ENCODE measurements at places on chromosomes 4 and X.

GRCh38 chrX:47992669-47993068 is 11.1 kb downstream of the ZNF182 start:
- DNase-seq = no peak

GRCh38 chr4:17029964-17030363 is 131.5 kb upstream of the LDB2 start:
- DNase-seq = no peak

DNA sequence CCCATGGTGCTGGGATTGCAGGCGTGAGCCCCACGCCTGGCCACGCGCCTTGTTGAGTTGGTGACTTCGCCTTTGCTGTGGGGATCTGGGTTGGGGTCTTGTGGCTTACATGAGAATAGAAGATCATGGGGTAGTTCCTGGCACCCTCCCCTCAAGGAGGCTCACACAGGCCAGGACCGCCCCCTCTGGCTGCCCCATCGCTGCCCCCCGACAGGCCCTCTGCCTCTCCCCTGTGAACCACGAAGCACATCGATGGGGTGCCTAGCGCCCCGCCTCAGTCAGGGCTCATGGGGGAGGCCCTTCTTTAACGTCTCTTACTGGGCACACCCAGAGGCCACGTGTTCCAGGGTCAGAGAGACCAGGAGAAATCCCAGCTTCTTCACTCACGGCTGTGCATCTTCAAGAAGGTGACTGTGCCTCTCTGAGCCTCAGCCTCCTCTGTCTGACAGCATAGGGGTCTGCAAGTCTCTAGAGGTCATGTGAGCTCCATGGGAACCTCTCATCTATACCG is 23.6 kb upstream of the SPON2 start:
- no peak for DNase-seq

DNA sequence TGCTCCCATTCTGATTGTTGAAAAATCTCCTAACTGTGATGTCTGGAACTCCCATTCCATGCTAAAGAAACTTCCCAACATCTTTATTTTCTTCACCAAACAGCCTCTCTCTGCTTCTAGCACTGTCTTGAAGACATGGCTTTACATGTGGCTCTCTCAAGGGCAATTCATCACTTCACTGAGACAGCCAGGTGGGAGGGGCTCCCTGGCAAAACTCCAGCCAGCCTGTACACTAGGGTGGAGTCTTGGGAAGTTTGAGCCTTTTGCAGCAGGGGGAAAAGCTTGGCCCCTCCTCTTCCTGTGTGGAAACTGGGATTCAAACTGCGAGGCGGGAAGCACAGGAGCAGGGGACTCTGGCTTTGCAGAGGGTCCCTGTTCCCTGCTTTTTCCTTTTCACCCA is 130.5 kb upstream of the TTC29 start:
- no peak for DNase-seq

GRCh38 chrX:38247051-38247450 is 26.4 kb upstream of the SRPX start:
- DNase-seq = no peak

DNA sequence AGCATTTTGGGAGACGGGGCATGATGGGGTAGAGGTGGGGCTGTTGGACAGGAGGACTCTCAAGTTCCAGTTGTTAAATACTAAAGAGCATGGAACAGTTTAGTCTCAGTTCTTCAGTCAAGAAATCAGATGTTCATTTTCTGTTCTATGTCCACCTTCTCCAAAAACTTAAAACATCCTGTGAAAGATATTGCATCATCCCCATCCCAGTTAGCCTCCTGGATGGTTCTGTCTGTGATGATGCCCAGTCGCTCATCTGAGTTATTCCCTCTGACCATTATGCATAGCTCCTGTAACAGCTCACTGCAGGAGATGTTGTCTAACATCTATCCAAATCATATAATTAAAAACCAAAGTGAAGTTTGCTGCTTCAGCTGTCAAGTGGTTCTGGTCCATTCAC is 32.1 kb upstream of the SCML1 start:
- DNase-seq = no peak

DNA sequence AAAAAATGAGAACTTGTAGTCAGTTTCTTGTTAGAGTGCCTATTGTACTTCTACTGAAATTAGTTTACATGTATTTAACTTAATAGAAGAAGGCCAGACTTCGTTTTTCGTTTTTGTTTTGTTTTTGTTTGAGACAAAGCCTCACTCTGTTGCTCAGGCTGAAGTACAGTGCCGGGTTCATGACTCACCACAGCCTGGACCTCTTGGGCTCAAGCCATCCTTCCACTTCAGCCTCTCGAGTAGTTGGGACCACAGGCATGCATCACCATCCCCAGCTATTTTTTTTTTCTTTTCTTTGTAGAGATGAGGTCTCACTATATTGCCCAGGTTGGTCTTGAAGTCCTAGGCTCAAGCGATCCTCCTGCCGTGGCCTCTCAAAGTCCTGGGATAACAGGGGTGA is 793.9 kb downstream of the ADGRL3 start:
- no peak for DNase-seq

Measured in stimulated activated CD4-positive, alpha-beta T cell treated with anti-CD3 and anti-CD28 coated beads, Interleukin-1b, Interleukin-23, amount 100 ng/mL, for 24 hours (primary cell).